ENCODE measurements at places on chromosomes 1 and 21.

DNA sequence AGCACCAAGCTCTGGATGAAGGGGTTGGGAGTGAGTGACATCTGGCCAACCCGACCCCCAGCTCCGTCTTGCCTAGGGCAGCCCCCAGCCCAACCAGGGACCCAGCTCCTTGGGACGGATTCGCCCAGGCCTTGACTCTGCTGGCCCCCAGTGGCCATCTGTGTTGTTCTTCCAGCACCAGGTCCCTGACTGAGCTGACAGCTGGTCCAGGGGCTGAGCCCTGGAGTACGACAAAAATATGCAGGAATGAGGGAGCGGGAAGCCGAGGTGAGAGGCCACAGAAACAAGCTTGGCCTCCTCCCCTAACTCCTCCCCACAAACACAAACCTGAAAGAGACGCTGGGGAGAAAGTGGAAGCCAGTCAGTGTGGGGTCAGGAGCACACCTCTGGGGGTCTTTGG lies 55.0 kb upstream of the PAX7 start:
- DNase-seq = no peak

GRCh38 chr1:62693123-62693522 lies 4.9 kb upstream of the DOCK7 start:
- no peak for DNase-seq

DNA sequence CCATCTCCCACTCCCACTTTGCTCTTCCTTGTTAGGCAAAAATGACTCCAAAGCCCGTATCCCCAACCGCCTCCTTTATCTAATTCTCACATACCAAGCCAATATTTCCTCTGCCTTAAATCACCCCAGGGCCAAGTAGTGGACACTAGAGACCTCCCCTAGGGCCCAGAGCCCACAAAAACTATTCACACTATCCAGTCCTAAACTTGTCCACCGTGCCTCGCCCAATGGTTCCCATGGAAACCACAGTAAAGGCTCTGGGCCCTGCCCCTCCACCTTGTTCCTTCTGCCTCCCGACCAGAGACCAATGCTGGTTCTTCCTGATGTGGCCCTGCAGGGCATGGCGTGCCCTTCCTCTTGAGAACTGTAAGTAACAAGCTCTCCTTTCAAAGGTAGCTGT lies 11.8 kb downstream of the CFAP107 start:
- no peak for DNase-seq

DNA sequence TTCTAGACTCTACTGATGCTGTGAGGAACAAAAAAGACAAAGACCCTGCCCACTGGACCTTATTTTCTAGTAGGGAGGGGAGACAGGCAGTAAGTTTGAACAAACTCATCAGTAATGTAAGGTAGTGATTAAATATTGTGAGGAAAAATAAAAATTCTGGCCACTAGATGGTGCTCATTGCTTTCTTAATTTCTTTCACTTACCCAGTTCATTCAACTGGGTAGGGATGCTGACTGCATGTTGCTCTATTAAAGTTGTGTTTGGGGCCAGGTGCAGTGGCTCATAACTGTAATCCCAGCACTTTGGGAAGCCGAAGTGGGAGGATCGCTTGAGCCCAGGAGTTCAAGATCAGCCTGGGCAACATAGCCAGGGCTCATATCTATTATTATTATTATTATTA lies 6.3 kb upstream of the KYAT3 start:
- no peak for DNase-seq

DNA sequence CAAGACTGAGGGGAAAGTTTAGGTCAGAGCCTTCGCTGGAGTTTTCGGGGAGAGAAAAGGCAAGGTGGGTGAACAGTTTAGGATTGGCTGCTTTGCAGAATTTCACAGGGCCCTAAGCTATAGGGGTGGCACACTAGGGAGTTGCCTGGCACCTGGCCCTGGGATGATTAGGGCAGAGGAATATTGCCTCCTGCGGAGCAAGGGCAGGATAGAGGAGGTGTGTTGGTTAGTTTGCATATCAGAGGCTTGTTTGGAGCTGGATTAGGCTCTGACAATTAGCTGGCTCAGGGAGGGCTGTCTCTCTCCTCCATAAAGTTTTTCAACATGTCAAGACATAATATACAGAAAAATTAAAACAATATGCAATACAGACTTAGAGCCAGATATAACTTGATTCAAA lies 436.4 kb downstream of the DISC1 start:
- DNase-seq = no peak
